ENCODE measurements at places on chromosomes 2 and 18. TPM values are rescaled to one million over a fixed set of nuclear protein-coding genes. Genes with fewer than 3 reads are reported as not detected.

GRCh38 chr2:208708486-208708885 is 301.9 kb downstream of the PTH2R start:
- no peak for DNase-seq
- H3K36me3 ChIP-seq, result no peaks in the 10 kb centered on the region
- no peak overlapping the region for H3K4me3 ChIP-seq
- H3K27ac ChIP-seq, result no peak overlapping the region
- H3K27me3 ChIP-seq, result no peaks in the 10 kb centered on the region

- H3K27ac ChIP-seq, result no peak overlapping the region
- H3K27me3 ChIP-seq, result peaks cover 26% of the 10 kb centered on the region
- DNase-seq, result no peak
- H3K36me3 ChIP-seq, result no peaks in the 10 kb centered on the region
- H3K4me3 ChIP-seq, result no peak overlapping the region
These were observed 78.3 kb downstream of the CMPK2 start for GRCh38 chr2:6787376-6787775.

- H3K27ac ChIP-seq, result no peak overlapping the region
- H3K27me3 ChIP-seq, result no peaks in the 10 kb centered on the region
- H3K4me1 ChIP-seq, result peaks cover 15% of the 10 kb centered on the region
These were observed 41.1 kb downstream of the NHEJ1 start for GRCh38 chr2:219119422-219120043.

- no peak for DNase-seq
- peaks cover 23% of the 10 kb centered on the region for H3K36me3 ChIP-seq
- no peak overlapping the region for H3K4me3 ChIP-seq
- H3K4me1 ChIP-seq, result peaks cover under 1% of the 10 kb centered on the region
- H3K27me3 ChIP-seq, result no peaks in the 10 kb centered on the region
These were observed 34.4 kb downstream of the AFG3L2 start for GRCh38 chr18:12342661-12343060.

DNA sequence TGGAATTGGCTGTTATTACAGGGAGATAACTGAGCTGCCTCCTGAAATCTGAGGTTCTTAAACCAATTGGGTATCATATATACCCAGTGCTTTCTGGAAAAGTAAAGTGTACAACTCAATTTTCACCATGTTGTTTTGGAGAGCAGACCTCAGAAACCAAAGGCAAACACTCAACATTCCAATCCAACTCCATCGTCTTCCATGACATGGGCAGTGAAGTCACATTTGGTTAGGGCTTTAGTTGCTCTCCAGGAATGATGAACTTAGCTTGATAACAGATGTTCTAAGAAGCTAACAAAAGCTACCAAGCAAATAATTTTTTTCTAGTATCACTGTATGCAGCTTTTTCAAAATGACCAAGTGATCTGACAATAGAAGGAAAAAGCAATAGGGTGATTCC is 107.0 kb upstream of the SLC35G4 start:
- H3K4me3 ChIP-seq, result no peak overlapping the region
- DNase-seq, result no peak
- H3K27ac ChIP-seq, result no peak overlapping the region

GPR75 gene
- total RNA-seq, result 1.8 TPM

- H3K27me3 ChIP-seq, result no peaks in the 10 kb centered on the region
- DNase-seq, result peak; percentile 96
- H3K4me3 ChIP-seq, result no peak overlapping the region
- no peaks in the 10 kb centered on the region for H3K36me3 ChIP-seq
These were observed 78.3 kb upstream of the FZD5 start for GRCh38 chr2:207847807-207848544.

Measured in PC-9 (cell line).